Activated T-cell treated with anti-CD3 and anti-CD28 coated beads for 1 hour (primary cell): ENCODE measurements at places on chromosomes 13 and 19.
A peak's percentile ranks its signal among the peaks of the same experiment; 100 is the strongest.

GRCh38 chr13:23673354-23673753 is 103.1 kb downstream of the TNFRSF19 start:
- no peak for DNase-seq

DNA sequence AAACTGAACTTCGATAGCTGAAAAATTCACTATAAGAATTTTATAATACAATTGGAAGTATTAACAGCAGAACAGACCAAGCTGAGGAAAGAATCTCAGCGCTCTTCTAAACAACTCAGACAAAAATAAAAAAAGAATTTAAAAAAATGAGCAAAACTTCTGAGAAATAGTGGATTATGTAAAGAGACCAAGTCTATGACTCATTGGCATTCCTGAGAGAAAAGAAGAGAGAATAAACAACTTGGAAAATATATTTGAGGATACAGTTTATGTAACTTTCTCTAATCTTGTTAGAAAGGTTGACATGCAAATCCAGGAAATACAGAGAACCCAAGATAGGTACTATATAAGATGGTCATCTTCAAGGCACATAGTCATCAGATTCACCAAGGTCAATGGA is 25.4 kb downstream of the SLC25A15 start:
- DNase-seq, result no peak

- no peak for DNase-seq
These were observed 9.5 kb downstream of the LGALS7 start for GRCh38 chr19:38763795-38764220.

GRCh38 chr13:33196767-33197166 is 88.8 kb downstream of the STARD13 start:
- DNase-seq, result no peak

GRCh38 chr13:79413521-79413920 is 7.5 kb upstream of the RBM26 start:
- no peak for DNase-seq

- DNase-seq, result peak; percentile 55
These were observed 482 bp downstream of the ARHGAP45 start for GRCh38 chr19:1067341-1067957.

DNA sequence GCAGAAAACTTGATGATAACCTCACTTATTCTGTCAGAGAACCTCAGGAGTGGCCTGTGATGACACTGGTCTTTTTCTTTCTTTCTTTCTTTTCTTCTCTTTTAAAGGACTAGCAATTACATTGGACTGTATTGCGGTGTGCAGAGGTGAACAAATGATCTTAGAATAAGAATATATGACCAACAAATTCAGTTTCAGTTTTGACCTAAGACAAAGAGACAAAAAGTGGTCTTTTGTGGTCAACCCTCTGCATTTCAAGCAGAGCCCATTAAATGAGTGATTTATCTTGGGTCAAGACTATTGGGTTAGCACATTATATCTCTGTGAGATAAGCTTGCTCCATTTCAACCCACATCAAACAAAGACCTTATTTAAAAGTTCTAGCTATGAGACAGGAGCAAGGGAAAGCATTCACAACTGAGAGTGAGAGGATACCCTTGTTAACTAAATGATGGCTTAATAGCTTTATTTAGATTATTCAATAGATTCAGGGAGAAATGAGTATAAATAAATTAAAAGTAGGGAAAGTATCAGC is 644.4 kb downstream of the PCDH9 start:
- DNase-seq, result no peak

GRCh38 chr13:47632311-47632710 is 368.8 kb downstream of the SUCLA2 start:
- DNase-seq, result no peak

DNA sequence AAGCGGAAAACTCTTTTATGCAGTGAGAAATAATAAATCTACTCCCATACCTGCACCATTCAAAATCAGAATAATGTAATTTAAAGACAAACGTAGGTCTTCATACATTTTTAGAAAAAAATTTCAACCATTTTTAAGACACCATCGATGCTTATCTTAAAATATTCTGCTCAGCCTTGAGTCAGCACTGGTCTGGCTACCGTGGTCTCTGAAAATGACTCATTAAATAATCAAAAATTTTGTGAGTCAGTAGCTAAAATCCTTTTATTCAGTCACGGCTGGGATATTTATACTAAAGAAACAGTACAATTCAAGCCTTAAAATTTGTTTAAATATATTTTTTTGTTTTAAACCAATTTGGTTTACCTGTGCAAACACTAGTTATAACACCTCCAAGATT is 2862.8 kb upstream of the PCDH20 start:
- DNase-seq, result no peak

GRCh38 chr13:33070713-33071112 is 54.5 kb downstream of the KL start:
- no peak for DNase-seq

DNA sequence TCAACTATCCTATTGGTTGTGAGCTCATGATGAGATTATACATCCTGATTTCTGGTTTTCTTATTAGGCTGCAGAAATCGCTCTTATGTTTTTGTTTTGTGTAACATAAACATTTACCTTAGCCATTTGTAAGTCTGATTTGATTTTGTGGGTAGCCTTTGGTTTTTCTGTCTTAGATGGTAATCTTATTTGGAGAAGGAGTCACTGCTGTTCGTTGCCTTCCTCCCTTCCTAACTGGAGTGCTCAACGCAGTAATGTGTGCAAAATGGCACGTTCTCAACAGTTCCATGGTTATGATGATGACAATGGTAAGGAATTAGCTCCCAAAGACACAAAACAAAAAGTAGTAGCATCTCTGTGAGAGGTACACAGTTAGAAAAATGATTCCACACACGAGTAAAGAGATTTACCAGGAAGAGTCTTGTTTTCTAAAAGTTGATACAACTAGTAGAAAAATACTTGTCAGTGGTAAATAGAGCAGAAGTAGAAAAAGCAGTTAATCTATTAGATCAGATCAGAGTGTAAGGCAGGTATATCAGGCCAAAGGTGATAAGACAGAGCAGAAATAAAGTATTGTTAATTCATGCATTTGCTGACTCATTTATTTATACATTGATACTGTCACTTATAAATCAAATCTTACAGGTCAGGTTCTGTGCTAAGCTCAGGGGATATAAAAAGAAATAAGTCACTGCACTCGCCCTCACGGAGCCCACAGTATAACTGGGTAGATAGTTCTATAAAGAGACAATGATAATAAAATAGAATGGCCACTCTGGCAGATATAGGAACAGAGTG is 270.0 kb downstream of the NALCN start:
- DNase-seq, result no peak

- DNase-seq, result no peak
These were observed 21.7 kb upstream of the C1QTNF9B start for GRCh38 chr13:23919006-23919405.

- peak; percentile 60 for DNase-seq
These were observed 1.7 kb upstream of the S1PR4 start for GRCh38 chr19:3176715-3177501.

GRCh38 chr13:98222816-98223215 is 45.7 kb upstream of the RNF113B start:
- no peak for DNase-seq

GRCh38 chr13:99442273-99442895 is 58.9 kb upstream of the TM9SF2 start:
- DNase-seq, result no peak

- no peak for DNase-seq
These were observed 72.4 kb downstream of the KLF5 start for GRCh38 chr13:73131247-73131646.
